ENCODE measurements at places on chromosomes 2 and 18. TPM values are rescaled to one million over a fixed set of nuclear protein-coding genes. Genes with fewer than 3 reads are reported as not detected.

DNA sequence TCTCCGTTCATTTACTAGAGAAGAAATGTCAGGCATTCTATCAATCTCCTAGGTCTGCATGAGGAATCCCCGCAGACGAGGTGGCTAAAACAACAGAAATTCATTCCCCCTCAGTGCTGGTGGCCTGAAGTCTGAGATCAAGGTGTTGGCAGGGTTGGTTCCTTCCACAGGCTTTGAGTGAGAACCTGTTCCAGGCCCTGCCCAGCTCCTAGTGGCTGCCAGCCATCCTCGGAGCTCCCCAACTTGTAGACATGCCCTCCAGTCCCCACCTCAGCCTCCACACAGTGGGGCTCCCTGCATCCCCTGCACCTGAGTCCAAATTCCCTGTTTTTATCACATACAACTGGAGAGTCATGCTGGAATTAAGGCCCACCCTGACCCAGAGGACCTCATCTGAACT, 145.3 kb upstream of the ALKAL2 start:
- DNase-seq: no peak

DNA sequence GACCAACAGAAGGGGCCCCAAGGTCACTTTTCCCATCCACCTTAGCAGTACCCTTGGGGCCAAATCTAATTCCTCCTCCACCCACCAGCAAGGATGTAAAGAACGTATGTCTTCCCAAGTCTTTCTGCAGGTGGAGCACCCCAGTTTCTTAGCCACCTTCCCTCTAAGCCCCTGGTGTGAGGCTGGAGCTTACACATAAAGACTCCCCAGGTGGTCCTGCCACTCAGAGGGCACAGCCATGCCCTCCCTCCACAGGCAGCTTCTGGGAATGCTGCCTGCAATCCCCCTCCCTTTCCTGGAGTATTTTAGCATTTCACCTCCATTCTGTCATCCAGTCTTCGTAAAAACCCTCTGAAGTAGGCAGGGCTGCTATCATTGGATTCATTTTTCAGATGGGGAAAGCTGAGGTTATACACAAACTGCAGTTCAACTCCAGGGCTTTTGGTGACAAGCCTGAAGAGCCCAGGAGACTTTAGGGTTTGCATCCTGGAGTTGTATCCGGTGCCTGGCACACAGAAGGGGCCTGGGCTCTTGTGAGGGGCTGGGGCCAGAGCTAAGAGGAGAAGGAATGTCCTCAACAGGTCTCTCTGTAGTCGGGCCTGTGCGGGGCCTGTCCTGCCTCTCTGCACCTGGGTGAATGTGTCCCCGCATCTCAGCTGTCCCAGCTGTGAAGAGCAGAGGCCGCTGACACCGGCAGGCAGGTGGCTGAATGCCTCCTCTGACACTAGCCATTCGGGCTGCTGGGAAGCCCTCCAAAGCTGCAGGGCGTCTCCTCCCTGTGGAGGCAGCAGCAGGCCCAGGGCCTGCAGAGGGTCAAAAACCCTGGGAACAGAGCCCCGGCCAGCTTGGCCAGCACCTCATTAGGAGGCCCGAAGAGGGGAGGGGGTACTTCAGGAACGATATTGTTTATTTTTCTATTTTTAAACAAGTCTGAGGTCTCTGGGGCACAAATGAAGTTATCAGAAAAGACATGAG, 27.6 kb downstream of the CIB4 start:
- peak; percentile 79 for DNase-seq

- DNase-seq: peak; percentile 69
Measured at GRCh38 chr2:10304458-10305253, 2.0 kb downstream of the HPCAL1 start.

GRCh38 chr2:68730828-68731227, 3.8 kb upstream of the ARHGAP25 start:
- DNase-seq: no peak

DNA sequence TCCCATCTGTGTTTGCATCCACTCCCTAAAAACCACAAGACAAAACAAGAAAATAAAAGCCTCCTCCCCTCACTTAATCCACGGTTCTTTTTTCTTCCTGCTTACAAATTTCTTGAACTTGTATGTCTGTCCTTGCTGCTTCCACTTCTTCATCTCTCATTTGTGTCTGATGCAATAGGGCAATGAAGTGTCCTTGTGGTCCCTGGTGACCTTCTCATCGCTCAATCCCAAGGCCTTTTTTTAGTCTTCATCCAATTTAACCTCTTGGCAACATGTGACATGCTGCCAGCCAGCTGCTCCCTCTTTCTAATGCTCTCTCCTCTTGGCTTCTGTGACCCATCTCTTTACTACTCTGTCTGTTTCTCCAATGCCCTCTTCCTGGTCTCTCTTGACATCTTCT, 87.6 kb downstream of the SEMA4F start:
- no peak for DNase-seq

GRCh38 chr2:71505086-71505769, 51.9 kb downstream of the DYSF start:
- DNase-seq: no peak

DNA sequence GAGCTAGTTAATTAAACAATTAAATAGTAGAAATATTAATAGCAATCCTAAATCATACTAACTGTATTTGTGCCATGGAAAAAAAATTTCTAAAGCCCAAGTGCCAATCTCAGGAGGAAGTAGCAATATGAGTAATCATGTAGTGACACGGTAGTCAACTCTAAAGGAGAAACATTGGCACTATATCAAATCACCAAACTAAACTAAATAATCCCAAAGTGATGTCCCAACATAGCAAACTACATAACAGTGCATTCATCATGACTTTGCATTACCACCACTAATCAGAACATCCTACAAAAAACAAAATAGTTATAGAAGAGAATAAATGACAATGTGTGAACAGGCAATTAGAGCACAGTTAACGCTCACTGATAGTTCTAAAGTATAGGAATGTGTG, 195.1 kb downstream of the EXOC6B start:
- no peak for DNase-seq

DNA sequence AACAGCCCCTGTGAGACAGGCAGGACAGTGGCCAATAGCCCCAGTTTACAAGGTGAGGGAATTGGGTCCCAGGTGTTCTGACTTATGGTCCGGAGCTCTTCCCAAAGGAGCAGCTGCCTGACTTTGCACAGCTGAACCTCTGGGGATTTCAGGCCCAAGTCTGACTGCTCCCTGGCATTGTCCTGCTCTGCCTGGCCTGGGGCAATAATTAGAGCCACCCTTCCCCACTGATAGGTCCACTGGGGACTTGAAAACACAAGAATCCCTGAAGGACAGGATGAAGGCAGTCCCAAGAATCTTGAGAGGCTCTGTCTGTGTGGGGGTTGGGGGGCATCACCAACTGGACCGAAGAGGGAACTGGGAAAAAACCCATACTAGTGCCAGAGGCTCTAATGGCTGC, 3.7 kb upstream of the FEV start:
- DNase-seq: no peak

DNA sequence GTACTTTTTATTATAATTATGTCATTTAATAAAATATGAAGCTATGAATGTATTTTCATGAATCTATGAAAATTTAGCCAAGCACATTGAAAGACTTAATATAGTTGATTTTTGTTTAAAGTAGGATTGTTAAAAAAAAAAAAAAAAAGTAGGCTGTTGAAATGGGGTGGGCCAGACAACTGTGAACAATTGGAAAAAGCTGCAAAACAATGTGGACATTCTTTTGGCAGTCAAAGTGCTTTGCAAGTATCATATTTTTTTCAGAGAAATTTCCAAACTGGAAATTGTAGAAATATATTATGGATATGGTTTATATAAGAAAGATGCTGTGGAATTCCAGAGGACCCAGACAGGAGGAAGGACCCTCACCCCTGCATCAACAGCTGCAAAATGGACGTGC, 82.1 kb downstream of the ETAA1 start:
- DNase-seq: no peak

DNA sequence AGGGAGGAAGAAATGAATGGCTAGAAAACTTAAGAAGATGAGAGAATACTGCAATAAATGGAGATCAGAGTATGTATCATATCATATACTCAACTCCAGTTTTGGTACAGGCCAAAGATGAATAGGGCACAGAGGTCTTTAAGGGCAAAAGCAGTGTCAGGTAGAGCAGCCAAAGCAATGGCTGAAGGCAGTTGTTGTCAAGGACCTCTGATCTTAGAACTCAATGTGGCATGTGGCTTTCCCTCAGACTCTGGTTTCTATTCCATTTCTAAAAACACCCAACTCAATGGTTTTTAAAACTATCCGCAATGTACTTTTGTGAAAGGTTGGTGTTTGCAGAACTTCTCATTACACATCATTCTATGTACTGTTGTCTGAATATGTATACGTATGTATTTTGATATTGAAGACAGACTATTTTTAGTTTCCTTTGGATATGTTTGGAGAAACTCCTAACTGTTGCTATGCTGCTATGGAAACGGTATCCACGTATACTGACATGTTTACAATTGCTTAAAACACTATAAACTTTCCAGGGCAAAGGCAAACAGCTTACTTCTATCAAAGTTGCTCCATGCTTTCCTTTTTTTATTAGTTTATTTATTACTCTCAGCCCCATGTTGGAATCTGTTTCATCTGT, 58.1 kb upstream of the PELI1 start:
- DNase-seq: no peak

DNA sequence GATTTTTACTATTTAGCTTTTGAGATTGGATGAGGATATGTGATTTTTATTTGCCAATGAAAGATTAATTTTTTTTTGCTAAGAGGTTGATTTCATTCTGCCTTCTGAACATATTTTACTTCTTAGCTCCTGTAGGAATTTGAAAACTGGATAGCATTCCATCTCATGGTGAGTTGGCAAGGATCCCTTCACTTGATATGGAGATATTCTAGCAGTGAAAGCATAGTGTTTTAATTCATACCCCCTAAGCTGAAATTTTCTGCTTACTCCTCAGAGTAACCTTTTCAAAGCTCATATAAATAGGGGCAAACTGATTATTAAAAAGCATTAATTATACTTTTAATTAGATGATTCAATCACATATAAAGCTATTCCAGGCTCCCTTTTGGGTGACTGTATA, 61.0 kb upstream of the KCNJ3 start:
- DNase-seq: no peak

Gene CHRNG
- not detected for total RNA-seq

GRCh38 chr2:222319586-222320435, 21.0 kb upstream of the PAX3 start:
- peak; percentile 83 for DNase-seq

DNA sequence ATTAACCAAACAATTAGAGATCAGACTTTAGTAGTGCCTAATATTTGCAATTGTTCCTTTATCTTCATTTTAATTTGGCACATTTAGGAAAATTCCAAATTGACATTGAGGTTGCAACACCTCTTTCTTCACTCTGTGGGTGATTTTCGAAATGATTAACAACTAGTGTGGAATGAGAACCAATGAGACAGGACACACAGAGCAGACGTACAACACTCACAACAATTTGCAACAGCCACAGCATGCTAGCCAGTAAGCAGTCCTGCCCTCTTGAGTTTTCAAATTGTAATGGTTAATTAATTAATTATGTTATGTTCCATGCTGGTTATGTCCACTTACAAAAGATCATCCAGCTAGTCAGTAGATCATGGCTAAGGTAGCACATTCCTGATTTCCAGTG, 339.3 kb downstream of the LRP1B start:
- DNase-seq: no peak

Gene ITGAV
- 30.5 TPM for total RNA-seq

DNA sequence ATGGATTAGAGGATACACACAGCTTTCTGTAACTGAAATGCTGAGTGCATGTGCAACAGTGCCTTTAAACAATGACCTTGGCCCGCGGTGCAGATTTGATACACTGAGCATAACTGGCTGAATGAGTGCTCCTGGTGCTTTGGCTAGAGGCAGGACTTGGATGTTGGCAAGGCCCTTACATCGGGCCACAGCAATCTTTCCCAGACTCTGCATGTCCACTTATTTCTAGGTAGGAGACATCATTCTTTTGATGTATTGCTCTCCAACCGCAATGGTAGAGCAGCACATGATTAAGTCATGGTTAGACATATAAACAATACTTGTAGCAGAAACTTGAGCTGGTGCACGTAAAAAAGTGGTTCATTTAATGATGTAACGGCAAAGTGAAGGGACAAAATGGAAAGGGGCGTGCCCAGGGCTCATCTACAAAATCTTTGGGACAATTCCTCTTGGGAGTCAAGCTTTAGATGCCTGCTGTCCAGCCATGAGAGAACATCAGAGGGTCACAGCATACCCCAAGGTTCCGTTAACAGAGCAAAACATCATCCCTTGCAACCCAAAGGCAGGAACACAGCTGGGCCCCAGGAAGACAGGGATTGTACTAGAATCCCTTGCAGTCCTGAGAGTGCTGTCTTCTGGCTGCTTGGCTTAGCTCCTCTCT, 43.4 kb downstream of the RAB31 start:
- no peak for DNase-seq

Gene GAL3ST2
- not detected for total RNA-seq

DNA sequence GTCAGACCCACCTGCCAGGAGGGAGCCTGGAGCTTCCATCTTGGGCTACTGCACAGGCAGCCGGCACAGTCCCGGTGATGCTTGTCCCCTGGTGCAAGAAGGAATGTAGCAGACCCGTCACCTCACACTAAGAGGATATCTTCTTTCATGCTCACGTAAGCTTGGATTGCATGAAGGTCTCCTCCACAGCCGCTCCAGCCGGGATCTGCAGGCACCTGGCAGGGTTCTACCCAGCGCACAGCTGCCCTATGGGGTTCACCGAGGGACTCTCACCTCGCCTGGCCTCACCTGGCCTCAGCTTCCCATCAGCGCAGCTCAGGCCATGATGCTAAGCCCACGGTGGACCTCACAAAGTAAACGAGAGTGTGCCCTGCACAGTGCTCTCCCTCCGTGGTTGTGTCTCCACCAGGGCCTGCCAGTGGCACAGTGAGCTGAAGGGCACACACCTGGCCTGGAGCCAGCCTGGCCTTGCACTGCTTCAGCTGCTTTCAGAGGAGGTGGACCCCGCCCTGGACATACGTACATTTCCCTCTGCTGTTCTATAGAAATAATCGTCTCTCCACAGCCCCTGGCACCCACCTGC, 239.1 kb downstream of the SEPTIN10 start:
- DNase-seq: peak; percentile 29
